Aorta (tissue), 5 donors: ENCODE measurements at places on chromosomes 4 and X. TPM values are rescaled to one million over a fixed set of nuclear protein-coding genes. Genes with fewer than 3 reads are reported as not detected.
A peak's percentile ranks its signal among the peaks of the same experiment; 100 is the strongest.

ZMAT1 gene
- 9.0 TPM for total RNA-seq

DNA sequence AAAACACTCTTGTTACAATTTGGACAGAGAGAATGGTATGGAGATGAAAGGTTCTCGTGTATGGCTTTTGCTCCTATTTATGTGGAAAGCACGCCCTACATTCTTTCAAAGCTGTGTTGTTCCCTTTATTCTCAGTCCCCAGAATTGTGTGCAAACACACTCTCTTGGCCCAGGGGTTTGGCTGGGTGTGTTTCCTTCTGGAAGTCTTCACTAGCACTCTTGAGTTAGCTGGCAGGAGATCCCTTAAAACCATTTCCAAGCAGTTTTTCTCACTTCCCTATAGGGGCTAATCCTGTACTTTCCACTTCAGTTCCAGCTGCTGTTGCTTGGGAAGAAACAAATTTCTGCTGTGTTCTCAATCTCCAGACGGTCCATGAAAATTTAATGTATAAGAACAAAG, 35.1 kb downstream of the FHL1 start:
- no peak for DNase-seq

- DNase-seq, result no peak
These were observed 58.2 kb upstream of the MXD4 start for GRCh38 chr4:2320152-2320551.

CRMP1 gene
- 2.0 TPM for total RNA-seq

DSPP gene
- total RNA-seq, result not detected

DNA sequence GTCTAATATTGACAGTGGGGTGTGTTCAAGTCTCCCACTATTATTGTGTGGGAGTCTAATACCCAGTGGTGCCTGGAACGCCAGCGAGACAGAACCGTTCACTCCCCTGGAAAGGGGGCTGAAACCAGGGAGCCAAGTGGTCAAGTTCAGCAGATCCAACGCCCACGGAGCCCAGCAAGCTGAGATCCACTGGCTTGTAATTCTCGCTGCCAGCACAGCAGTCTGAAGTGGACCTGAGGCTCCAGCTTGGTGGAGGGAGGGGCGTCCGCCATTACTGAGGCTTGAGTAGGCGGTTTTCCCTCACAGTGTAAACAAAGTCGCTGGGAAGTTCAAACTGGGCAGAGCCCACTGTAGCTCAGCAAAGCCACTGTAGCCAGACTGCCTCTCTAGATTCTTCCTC, 407.3 kb downstream of the DMD start:
- peak; percentile 68 for DNase-seq

CNGA1 gene
- total RNA-seq, result 1.6 TPM

DNA sequence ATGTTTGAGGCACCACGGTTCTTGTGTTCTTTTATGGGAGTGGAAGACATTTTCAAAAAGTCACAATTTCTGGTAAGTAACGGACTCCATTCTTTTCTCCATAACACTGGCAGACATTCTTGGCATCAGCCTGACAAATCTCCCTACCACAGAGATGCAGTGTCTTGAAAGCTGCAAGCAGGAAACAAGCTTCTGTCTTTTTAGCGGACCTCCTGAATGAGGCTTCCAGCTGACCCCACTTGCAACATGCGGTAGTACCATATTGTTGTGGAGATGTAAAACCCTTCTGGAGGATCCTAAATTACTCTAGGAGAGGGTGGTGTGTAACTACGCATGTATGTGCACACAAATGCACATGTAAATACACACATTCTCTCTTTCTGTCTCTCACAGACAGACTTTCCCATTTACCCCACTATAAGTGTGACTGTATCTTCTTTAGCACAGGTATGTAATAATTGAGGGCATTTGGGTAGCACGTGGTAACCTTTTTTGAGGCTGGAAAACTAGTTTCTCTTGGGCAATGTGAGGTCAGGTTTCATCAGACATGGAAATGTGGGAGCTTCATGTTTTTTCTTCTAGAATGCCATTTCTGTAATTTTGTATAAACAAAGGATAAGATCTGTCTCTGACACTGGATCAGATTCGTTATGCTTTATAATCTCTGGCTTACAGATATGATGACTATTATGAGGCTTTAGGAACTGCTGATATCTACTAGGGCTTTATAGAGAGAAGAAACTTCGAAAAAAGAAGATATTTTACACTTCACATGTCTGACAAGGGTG, 130.1 kb downstream of the MGST2 start:
- DNase-seq, result no peak

- DNase-seq, result no peak
These were observed 75.9 kb upstream of the ENPP6 start for GRCh38 chr4:184293552-184293951.

- no peak for DNase-seq
These were observed 91.8 kb downstream of the PDE5A start for GRCh38 chr4:119536572-119537528.

FAM53A gene
- 1.9 TPM for total RNA-seq

DNA sequence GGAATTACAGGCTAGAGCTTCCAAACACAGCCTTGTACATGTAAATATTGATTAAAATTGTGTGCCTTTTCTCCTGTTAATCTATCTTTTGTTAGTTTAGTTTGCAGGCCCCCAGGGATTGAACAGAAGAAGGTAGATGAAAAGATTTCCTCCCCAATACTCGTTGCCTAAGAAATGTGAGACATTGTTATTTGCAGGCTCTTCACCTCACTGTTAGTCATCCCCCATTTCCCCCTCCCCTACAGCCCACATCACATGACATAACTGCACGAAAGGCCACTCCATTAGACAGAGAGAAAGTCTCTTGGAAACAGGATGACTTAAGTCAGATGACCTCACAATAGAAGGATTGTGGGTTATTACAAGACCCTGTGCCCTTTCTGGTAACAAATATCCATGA, 13.3 kb upstream of the MID1 start:
- DNase-seq, result no peak
